Occipital lobe (tissue), 3 donors: ENCODE measurements at places on chromosomes 4 and X. TPM values are rescaled to one million over a fixed set of nuclear protein-coding genes. Genes with fewer than 3 reads are reported as not detected.
A peak's percentile ranks its signal among the peaks of the same experiment; 100 is the strongest.

ARHGEF38 gene
- 0.62 TPM for total RNA-seq

NPY5R gene
- total RNA-seq = 30.1 TPM

ERVMER34-1 gene
- 1.9 TPM for total RNA-seq

CTAG1A gene
- not detected for total RNA-seq

CRMP1 gene
- total RNA-seq = 555 TPM

GRPR gene
- total RNA-seq = 2.2 TPM

CNGA1 gene
- not detected for total RNA-seq

PF4V1 gene
- 2.5 TPM for total RNA-seq

AP1S2 gene
- 259 TPM for total RNA-seq

CFI gene
- 3.1 TPM for total RNA-seq

TCEAL2 gene
- total RNA-seq = 18.7 TPM

- no peak for DNase-seq
These were observed 299.5 kb downstream of the MAPK10 start for GRCh38 chr4:86060341-86060740.

DNA sequence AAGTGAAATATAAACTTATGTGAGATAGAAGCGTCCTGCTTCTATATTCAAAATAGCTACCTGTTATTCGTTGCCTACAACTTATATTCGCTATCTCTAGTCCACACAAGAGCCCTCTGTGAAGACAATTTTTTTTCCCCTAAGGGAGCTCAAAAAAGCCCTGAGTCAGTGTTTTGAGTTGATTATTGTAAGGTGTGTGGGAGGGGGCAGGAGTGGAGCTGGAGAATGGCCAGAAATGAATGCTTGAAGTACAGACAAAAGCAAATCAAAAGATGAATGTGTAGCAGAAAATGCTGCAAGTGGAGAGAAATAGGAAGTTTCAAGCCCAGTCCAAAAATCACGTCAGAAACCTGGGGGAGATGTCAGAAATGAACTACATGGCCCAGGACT is 655.0 kb upstream of the LCORL start:
- DNase-seq = no peak

GRCh38 chr4:61067381-61067780 is 132.7 kb upstream of the ADGRL3 start:
- DNase-seq = no peak

GRCh38 chr4:7774301-7775294 is 165.1 kb downstream of the AFAP1 start:
- DNase-seq = no peak

DNA sequence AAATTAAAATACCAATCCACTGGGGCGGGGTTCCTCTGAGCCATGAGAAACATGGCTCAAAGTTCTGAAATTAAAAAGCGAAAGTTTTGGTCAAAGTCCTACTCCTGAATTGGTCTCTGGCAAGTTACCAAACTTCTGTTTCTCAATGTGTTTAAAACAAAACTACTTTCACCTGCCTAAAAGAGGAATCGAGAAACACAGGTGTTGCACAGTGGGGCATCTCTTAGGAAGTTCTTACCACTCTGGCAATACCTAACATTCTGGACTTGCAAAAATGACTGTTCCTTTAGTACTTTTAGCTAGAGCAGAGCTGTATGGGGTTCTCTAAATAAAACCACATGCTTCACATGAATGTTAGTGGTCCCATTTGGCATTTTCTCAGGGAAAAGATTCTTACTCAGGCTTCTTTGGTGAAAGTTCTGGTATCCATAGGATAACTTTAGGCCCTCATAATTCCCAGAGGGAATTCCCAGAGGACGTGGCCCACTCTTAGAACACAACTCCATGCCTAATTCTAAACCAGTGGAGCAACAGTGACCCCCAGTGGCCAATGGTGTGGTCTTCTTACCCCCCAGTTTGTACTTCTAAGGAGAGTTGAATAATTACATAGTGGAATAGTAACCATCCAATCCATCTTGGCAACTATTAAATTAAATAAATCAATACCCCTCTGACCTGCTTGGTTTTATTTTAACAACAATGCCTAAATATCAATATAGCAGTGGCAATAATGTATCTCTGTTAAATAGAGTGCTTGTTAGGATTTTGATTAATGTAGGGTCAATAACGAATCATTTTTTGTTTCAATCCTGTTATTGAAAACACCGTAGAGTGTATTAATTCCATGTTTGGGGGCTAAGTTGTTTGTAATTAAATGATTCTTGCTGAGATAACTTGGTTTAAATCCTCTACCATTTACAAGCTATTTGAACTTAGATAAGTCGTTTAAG is 21.9 kb downstream of the BMP3 start:
- peak; percentile 19 for DNase-seq

- DNase-seq = no peak
These were observed 33.0 kb upstream of the ANXA3 start for GRCh38 chr4:78518561-78518960.

- DNase-seq = no peak
These were observed 7.6 kb upstream of the DLG3 start for GRCh38 chrX:70437011-70437410.

DNA sequence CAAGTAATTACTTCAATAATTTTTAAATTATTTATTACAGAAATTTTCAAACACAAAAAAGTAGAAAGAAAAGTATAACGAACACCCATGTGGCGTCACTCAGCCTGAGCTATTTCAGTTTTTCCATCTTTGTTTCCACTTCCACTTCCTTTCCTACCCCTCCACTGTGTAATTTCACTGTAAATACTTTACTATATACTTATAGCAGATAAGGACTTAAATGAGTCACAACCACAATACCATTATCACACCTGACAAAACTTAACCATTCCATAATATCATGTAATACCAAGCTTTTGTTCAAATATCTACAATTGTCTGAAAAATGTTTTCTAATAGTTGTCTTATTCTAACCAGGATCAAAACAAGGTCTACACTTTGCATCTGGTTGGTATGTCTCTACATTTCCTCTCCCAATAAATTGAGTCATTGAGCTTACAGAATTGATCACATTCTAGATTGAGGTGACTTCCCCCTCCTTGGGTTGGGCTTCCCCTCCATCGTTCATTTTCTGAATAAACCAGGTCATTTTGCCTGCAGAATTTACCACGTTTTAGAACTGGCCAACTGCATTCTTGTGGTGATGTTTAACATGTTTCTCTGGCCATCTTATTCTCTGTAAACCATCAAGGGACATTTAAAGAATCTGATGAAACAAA is 48.7 kb downstream of the ATP10D start:
- no peak for DNase-seq

DNA sequence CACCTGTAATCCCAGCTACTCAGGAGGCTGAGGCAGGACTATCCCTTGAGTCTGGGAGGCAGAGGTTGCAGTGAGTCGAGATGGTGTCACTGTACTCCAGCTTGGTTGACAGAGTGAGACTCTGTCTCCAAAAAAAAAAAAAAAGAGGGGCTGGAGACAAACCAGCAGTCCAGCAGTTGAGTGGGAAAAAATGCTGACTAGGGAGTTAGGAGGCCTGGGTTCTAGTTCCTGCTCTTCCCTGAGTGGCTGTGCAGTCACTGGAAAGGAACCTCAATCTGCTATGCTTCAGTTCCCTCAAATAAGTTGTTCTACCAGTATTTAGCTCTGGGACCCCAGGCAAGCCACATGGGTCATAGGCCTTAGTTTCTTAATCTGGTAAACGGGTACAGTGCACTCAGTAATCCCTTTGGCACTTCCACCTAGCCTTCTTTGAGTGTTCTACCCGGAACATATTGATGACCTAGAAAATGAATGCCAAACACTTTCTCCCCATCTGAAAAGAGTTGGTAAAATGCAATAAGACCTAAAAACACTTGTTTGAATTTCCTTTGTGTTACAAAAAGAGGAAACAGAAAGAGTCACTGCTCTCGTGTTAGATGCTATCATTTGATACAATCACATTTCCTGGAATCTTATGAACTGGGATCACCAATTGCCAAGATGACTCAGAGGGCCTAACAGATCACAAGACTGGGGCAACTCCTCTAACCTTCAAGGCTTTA is 99.3 kb upstream of the EGFL6 start:
- no peak for DNase-seq

DNA sequence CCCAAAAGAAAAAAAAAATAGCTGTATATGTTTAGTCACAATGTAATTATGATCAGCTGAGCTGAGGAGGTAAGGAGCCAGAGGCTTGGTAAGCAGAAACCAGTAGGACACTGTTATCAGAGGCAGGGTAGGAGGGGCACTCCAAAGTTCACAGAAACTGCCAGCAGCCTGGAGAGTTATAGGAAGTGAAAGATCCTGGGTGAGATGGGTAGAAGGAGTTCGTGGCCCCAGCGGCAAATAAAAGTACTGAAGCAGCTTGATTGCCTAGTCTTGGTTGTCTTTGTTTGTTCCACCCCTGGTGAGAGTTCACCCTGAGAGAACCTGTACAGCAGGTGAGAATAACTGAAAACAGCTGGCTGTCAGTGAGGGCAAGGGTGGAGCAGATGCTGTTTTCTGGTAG is 340.8 kb downstream of the ADGRL3 start:
- no peak for DNase-seq

GRCh38 chr4:127335073-127335620 is 297.6 kb upstream of the INTU start:
- DNase-seq = no peak

DNA sequence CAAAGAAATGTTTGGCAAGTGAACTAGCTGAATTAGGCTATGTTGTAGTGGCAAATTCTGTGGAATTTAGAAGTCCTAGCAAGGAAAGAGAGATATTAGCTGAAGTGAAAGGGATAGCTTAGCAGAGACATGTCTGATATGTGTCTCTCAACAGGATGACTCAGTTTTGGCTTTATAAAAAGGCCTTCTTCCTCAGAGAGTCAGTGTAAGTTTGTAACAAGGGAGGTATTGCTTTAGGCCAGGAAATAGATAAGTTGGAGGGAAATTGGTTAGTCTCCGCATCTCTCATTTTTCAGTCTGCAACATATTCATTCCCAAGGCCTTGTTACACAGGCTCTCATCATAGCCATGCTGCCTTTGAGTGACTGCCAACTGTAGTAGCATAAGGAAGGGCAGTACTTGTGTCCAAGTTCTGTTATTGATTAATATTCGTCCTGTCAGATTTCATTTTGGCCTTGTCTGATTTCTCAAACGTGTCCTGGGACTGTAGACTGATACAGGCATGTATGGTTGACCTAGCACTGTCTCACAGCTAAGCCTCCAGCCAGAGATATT is 4.0 kb downstream of the TMEM164 start:
- DNase-seq = no peak

GRCh38 chr4:85697854-85698253 is 222.9 kb downstream of the ARHGAP24 start:
- no peak for DNase-seq

GRCh38 chrX:18368402-18368801 is 13.9 kb upstream of the SCML2 start:
- no peak for DNase-seq

- DNase-seq = no peak
These were observed 22.3 kb downstream of the COL4A6 start for GRCh38 chrX:108415891-108416290.

DNA sequence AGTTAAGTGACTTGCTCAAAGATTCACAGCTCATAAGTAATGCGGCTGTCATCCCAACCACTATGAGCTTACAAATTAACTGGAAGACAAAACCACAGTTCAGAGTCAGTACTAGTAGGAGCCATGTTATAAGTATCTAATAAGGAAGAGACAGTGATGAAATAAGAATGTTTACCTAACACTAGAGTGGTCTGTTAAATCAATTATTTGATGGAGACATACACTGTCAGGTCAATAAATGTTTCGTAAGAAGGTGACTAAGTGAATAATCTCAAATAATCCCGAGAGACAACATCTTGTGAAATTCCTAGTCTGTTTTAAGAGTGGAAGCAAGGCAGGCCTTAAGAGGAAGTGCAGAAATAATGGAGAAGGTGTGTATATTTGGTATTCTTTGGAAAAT is 25.8 kb upstream of the AMELX start:
- no peak for DNase-seq

- DNase-seq = no peak
These were observed 1382.7 kb downstream of the PCDH7 start for GRCh38 chr4:32102896-32103295.

GRCh38 chr4:38163216-38164006 is 203.2 kb downstream of the PTTG2 start:
- no peak for DNase-seq

DNA sequence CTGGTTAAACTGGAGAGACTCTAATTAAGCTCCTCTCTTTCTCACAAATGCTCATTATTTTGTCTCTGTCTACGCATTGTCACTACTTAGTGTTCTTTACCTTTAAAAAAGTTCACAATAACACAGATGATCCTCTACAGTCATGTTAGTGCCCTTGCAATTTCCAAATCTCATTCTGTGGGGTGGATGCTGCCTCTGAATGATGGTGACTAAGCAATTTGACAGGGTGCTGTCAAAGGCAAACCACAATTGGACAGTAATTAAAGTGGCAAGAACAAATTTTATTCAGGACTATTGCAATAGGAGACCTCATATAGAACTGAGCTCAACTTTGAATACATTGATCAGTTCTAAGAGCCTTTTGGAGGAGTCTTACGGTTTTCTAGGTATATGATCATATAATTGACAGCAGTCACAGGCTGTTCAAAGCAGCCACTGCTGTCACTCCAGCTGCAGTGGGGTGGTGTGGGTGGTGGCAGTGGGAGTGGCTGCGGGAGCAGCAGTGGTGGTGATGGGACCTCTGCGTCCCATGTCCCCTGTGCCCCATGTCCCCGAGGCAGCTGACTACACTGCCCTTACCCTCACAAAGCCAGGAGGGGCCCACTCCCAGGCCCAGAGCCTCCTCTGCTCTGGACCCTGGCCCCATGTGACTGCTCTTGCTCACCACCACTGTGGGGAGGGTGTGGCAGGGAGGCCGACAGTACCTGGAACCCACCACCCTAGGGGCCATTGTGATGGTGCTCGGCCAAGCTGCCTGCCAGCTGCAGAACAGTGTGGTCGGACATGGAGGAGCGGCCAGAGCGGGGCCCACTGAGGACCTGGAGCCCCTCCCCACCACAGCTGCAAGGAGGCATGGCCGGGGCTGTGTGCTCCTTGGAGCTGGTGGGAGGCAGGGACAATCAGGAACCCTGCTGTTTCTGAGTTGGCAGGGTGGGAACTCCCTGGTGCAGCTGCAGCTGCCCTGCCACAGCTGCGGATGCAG is 30.4 kb upstream of the PAGE1 start:
- no peak for DNase-seq

- no peak for DNase-seq
These were observed 120.3 kb upstream of the ATXN3L start for GRCh38 chrX:13440176-13440575.

DNA sequence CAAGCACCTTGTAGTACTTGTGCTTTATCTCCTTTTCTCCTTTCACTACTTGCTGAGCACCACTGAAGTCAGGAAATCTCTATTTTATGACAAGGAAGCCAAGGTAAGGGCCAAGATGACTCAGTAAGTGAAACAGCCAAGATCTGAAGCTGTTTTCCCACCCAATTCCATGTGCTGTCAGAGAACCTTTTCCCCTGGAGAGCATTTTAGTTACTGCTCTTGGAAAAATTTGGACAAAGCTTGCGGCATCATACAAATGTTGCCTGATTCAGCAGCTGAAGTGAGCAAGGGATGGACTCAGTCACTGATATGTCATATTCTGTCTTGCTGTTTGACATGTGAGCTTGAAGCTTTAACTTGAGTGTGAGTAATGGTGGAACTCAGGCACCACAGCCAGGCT is 391.4 kb downstream of the RAB28 start:
- DNase-seq = no peak

DNA sequence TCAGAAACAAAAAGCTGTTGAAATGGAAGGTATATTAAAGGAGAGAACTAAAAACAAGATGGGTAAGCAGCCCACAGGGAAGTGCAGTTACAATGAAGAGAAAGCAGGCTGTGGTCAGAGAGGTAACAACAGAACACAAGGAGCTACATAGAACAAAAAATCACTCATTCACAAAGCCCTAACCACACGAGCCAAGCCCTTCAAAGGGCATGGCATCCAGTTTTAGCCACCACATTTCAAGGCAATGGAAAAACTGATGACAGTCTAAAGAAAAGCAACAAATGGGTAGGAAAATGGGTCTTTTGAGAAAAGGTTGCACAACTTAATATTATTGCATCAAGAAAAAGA is 37.5 kb downstream of the KDR start:
- DNase-seq = no peak
